Cortex of kidney (tissue), 1 donor: ENCODE measurements at places on chromosomes 3 and 15.

DNA sequence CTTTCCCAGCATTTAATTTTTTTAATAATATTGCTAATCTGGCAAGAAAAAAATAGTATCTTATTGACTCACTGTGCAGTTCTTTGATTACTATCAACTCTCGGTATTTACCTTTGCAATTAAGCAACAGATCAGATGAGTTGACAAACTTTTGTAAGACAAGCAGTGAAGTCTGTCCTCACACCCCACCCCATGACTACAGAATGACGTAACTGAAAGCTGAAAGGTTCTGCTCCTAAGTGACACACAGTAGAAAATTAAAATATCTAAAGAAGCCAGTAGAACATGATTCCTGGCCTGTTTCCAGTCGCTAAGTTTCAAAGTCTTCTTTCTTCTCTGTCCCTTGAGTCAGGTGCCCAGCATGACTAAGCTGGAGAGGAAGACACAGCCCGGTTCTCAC is 135.5 kb downstream of the STT3B start:
- no peak for DNase-seq

- no peak for DNase-seq
Observed at GRCh38 chr3:126464997-126465396, 10.7 kb downstream of the ZXDC start.

GRCh38 chr3:64454768-64455167 is 229.5 kb upstream of the PRICKLE2 start:
- DNase-seq = no peak

DNA sequence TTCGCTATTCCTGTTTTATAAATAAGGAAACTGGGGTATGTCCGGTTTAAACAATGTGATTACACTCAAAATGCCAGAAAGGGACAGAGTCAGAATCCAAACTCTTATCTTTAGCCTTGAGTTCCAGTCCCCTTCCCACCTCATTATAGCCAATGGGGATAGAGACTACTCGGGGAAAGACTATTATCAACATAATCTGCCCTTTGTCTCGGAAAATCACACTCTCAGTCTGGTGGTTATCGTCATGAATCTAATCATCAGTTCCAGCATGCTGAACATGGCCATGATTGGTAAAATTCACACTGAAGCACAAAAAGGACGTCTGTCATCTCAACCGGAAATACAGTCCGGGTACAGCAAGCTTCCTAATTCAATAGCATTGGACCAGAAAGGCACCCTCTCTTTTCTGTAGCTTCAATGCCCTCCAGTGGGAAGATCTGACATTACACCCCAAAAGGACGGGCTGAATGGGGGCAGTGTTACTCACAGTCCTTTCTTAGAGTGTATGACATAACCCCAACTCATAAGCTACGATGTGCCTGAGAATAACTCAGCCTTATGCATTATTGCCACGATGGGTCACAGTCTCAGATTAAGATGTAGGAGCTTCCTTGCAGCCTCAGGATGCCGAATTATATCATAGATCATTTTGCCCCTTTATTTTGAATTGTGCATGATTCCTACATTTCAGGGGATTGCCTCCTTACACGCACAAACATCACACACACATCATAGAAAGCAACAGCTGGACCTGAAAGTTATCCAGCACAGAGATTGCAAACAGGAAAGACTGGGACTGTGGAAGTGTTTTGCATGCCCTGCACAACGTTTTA is 390.4 kb upstream of the LMCD1 start:
- no peak for DNase-seq

GRCh38 chr3:43670635-43671522 is 19.9 kb upstream of the ABHD5 start:
- no peak for DNase-seq

GRCh38 chr15:100900795-100901169 is 18.4 kb upstream of the LRRK1 start:
- DNase-seq = no peak

DNA sequence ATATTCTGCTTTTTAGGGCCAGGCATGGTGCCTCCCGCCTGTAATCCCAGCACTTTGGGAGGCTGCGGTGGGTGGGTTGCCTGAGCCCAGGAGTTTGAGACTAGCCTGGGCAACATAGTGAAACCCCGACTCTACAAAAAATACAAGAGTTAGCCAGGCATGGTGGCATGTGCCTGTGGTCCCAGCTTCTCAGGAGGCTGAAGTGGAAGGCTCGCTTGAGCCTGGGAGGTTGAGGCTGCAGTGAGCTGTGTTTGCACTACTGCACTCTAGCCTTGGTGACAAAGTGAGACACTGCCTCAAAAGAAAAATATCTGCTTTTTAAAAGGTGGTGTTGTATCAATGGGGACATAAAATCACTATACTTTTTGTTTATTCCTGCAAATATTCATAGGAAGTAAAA is 112.8 kb downstream of the C3orf38 start:
- no peak for DNase-seq

DNA sequence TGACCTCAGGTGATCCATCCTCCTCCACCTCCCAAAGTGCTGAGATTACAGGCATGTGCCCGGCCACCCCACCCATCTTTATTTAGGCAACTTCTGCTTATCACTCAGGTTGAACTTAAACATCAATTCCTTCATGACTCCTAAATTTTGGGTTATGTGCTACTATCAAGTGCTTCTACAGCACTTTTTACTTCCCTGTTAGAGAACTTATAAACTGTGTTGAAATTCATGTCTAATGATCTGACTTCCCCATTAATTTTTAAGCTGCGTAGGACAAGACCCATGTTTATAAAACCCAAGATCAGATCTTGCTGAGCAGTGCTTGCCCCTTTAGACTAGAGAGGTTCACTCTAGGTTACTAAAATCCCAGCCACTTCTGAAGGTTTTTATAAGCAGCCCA is 266.2 kb upstream of the TPRG1 start:
- DNase-seq = no peak

DNA sequence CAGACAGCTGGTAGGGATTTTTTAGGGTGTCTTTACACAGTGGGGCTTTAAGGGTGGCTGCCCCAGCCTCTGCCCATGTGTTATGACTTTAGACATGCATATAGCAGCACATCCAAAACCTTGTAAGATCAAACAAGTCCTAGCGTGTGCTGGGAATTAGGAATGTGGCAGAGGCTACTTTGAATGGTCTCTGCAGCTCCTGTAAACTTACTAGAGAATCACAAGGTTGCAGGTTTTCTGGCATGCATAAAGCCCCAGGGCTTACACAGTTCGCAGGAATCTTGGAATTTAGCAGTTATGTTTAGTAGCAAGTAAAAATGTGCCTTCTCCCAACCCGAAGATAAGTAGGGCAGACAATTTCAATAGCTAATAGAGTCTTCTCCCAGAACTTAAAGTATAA is 46.9 kb upstream of the COL6A6 start:
- DNase-seq = no peak
